ENCODE measurements at places on chromosomes 5 and 9.

- no peak for DNase-seq
These were observed 1888.0 kb upstream of the CDH9 start for GRCh38 chr5:28926422-28926821.

GRCh38 chr9:26655166-26655565 is 237.4 kb downstream of the CAAP1 start:
- no peak for DNase-seq

DNA sequence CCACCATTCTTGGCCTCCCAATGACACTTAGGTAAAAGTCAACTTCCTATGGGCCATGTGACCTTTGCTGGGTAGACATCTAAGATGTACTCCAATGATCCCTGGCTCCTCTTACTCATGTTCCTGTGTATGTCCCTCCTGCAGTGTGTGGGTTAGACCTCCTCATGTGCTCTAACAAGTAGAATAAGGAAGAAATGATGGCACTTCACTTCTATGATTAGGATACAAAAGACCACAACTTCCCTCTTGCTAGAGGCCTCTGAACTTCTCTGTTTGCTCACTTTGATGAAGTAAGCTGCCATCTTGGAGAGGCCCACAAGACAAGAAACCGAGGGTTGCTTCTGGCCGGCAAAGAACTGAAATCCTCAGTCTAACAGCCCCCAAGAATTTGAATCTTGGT is 131.8 kb downstream of the TAF11L14 start:
- no peak for DNase-seq

DNA sequence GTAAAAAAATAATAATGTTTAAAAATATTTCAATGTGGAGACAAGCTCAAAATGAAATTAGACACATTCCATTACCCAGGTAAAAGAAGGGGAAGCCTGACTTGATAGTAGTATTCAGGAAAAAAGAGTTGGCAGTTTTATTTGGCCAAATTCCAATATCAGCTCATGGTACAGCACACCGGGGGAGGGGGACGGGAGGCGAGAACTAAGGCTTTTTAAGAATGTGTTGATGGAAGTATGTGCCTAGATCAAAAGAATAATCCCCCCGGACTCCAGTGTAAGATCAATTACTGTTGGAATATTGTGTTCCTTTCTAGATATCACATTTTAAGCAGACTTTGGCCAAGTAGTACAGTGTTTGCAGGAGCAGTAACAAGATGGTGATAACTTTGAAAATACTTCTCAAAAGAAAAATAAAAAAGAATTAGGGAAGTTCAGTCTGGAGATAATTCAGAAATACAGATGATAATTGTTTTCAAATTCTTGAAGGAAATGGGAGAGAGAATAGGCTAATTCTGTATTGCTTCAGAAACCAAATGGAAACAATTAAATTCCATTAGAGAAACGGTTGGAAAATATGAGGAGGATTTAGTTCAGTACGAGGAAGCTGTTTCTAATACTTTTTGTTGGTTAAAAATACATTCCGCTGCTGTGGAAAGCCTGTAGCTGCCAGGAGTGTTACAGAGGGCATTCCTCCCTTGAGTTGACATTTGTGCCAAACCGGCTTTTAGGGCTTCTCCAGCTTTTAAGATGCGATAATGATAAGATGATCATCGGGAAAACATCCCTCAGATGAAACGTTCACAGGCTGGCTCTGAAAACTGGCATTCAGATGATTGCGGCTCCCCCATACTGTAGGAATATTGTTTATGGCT is 98.1 kb upstream of the ERBIN start:
- DNase-seq: no peak

DNA sequence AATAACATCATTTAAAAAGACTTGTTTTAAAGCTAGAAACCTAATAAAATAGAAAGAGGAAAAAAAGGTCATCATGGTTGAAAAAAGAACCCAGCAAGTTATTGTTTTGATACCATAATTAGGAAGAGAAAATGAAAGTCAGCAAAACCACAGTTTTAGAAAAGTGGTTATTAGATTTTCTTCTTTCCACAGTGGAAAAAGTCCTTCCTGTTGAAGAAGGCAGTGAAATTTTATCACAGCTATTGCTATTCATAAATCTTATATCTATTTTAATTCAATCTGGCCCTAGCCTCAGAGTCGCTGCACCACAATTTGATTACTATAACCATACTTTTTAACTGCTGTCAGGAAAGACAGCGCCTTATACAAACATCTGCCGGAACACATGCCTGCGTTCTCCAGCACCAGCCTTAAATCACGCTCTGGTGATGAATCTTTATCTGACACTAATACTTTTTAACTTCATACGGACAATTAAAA is 60.3 kb downstream of the MAPKAP1 start:
- no peak for DNase-seq

- DNase-seq: no peak
These were observed 49.5 kb upstream of the RNU6ATAC start for GRCh38 chr9:134213881-134214341.

DNA sequence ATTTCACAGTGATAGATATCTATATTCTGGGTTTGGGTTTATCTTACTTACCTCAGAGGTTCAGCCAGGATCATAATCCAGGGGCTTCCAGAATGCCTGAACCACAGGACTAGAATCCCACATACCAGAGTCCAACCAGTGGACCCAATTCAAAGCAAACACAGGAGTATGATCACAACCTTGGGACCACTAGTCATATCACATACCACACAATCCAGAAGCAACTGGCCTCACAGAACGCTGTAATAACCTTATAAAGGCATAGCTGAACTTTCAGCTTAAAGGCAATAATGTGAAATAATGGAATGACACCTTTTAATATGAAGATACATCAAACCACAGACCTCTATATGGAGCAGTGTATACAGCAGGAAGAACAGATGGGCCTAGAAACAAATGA is 25.3 kb downstream of the RAPGEF6 start:
- no peak for DNase-seq

GRCh38 chr9:15203581-15203980 is 103.4 kb downstream of the TTC39B start:
- no peak for DNase-seq

GRCh38 chr9:96395964-96396363 is 12.5 kb upstream of the SLC35D2 start:
- no peak for DNase-seq

DNA sequence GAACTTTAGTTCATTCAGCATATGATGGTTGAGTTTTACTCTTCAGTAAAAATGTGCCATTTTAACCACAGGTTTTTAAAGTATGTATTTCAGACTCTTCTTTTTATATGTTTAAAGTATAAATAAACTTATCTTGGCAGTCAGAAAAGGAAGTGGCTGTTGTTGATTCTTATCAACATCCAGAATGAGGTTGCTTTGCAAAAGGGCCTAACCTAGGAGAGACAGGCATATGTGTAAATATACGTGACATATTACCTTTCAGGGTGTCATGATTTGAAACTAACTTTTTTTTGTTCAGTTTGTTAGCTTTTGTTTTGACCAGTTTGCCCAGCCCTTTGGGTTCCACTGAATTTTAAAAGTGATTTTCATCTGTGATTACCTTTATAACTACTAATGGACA is 7.4 kb downstream of the SMARCA2 start:
- no peak for DNase-seq

DNA sequence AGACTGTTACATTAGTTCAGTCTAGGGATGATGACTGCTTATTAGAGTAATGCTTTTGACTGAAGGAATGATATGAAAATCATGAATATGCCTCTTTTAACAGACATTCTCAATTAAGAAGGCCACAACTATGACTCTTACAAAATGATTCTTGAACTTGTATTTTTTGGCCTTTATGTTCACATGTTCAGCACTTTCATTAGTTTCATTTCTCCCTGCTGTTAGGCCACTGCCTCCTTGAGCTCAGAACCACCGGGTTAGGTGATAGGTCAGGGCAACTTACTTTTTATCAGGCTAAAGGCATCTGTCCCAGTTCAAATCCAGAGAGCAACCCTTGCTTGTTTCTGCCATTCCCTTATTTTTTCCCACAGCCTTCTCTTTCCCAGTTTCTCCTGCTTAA is 235.2 kb upstream of the ELL2 start:
- no peak for DNase-seq

DNA sequence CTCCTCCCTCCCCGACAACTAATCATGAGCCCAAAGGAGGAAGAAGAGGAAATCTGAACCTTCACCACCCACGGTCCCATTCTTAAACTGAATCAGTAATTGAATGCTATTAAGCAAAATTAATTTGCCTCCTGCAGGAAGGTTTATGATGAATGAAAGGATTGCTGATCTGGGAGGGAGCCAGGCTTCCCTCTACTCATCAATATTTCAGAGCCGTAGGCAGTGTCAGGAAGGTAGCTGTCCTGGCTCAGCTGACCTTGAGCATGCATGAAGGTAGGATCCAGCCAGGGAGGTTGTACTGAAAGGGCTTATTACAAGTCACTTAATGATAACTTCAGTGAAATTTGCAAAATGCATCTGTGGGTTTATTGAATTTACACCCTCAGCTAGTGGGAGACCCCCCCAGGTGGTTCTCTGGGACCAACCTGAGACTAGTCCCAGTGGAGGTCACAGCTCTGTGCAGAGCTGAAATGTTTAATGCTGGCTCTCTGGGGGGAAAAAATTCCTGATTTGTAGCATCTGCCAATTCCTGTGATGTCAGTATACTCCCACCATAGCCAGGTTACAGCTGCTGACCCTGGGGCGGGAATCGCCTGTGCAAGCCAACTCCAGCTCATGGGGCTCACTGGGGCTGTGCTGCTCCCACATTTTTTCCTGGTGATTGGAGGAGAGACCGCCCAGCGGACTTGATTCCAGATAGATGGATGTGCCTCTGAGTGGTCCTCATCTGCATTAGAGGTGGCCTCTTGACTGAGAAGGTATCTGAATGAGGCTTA is 47.9 kb upstream of the NCS1 start:
- no peak for DNase-seq

- DNase-seq: no peak
These were observed 206.5 kb downstream of the DAB2IP start for GRCh38 chr9:121857928-121858327.

DNA sequence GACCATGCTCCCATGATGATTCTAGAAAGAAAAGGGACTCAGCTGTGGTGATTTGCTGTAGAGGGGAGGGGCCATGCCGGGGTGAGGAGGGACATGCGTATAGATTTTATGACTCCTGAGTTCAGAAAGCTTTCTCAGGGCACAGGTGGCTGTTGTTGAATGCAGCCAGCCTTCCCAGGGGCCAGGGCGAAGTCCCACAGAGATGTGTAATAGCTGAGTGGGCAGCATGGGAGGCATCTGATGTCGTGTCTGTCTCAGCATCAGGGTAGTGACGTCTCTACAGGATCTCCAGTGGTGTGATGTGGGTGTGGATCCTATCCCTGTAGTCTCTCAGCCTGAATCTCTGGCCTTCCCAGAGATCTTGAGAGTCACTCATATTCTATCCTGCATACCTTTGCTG is 7.8 kb upstream of the BOD1 start:
- DNase-seq: no peak
